ENCODE measurements at places on chromosomes 3 and 15.

GRCh38 chr15:101535170-101535902 lies 45.8 kb upstream of the PCSK6 start:
- DNase-seq: no peak

DNA sequence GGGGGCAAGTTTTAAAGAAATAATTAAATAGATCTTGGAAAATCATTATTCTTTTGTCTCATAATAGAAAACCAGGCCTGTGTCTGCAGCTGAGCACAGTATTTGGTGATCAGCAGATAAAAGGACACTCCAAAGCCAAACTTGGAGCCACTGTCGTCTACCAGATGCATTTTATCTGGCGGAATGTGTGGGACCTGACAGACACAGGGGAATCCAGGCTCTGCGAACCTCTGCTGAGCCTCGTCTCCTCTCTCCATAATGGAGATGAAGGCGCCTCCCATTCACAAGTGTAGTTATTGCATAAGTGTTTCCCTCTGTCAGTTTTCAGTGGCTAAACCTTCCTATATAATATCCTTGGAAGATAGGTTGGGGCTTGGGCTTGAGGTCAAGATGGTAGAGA lies 42.1 kb downstream of the EEFSEC start:
- no peak for DNase-seq

DNA sequence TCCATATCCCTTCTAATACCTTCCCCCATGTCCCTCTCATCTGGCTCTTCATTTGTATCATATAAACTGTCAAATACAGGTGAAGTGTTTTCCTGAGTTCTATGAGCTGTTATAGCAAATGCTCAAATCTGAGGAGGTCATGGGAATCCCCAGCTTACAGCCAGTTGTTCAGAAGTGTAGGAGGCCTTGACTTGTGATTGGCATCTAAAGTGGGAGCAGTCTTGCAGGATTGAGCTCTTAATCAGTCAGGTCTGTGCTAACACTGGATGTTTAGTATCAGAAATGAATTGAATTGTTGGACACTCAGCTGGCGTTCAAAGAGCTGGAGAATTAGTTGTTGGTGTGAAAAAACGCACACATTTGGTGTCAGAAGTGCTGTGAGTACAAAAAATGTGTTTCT lies 65.0 kb downstream of the IFT57 start:
- no peak for DNase-seq

DNA sequence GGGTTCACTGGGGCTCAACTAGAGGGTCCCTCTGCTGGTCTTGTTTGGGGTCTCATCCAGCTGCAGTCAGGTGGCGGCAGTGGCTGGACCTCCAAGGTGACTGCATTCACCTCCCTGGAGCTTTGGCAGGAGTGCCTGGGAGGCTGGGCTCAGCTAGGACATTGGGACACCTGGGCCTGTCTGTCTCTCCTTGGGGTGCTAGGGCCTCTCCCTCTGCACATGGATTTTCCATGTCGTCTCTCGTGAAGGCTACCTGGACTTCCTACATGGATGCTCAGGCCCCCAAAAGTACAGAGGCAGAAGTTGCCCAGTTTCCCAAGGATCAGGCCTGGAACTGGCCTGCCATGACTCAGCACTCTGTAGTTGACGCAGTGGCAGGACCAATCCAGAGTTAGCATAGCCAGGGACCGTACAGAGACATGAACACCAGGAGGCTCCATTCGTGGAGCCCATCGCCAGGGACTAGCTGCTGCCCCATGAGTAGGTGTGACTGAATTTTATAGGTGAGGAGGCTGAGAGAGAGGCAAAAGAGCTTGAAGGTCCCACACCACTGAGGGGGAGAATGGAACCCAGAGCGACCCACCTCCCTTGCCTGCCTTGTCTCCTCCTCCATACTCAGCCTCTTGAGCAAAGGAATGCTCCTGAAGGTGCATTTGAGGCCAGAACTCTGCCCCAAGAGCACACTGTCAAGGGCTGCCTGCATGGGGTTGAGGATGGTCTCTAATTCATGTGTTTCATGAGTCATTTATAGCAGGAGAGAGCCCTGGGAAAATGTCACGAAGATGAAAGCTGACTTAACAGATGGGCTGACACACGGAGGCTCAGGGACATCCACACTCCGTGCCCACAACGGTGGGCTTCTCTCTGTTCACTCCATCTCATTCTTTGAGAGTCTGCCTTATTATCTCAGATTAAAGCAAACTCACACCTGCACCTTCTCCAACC lies 13.0 kb upstream of the ALDH1A3 start:
- no peak for DNase-seq

DNA sequence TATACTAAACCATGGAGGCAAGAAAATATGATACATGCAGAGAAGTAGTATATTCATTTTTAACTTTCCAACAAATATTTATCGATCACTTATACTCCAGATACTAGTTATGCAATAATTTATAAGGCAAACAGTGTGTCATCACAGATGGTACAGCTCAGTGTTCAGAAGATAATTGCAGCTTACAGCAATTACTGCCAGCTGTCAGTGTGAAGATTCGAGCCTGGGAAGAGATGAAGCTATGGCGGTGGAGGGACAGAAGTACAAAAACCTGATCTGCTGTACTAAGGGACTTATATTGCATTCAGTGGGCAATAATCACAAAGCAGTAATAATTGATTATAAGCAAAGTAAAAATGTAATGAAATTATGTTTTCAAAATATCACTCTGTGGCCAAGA lies 170.6 kb upstream of the EPHA3 start:
- DNase-seq: no peak

DNA sequence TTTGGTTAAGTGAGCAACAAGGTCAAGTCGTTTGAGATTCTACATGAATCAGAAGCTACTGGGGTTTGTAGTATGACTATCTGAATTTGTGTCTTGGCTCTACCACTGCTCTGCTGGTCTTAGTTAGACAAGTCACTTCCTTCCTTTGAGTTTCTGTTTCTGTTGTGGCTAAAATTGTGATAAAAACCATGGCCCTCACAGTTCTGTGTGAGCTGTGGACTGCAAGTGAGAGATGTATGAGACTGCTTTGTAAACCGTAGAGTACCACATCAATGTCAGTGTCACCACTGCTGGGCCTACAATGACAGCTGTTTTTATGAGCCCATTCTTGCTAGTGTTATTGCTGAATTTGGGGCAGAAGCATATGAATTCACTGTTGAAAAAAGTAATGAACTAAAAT lies 32.7 kb downstream of the RARB start:
- DNase-seq: no peak

DNA sequence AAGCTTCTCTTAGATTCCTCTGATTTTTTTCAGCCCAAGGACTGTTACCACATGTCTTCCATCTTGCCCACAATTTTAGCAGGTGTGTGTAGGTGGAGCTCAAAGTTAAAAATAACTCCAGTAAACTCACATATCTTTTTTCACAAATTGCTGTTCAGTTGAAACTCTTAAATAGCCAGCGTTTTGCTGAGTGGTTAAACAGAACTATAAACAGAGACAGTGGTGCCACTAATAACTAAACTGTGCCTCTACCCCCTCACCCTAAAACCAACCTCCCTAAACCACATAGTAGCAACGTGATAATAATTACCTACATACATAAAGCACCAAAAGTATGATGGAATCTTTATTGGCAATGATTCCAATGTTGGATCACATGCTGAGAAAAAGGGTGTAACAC lies 525.1 kb downstream of the PDCD6IP start:
- DNase-seq: no peak

- DNase-seq: no peak
Observed at GRCh38 chr3:48478626-48479555, 25.1 kb downstream of the SHISA5 start.

DNA sequence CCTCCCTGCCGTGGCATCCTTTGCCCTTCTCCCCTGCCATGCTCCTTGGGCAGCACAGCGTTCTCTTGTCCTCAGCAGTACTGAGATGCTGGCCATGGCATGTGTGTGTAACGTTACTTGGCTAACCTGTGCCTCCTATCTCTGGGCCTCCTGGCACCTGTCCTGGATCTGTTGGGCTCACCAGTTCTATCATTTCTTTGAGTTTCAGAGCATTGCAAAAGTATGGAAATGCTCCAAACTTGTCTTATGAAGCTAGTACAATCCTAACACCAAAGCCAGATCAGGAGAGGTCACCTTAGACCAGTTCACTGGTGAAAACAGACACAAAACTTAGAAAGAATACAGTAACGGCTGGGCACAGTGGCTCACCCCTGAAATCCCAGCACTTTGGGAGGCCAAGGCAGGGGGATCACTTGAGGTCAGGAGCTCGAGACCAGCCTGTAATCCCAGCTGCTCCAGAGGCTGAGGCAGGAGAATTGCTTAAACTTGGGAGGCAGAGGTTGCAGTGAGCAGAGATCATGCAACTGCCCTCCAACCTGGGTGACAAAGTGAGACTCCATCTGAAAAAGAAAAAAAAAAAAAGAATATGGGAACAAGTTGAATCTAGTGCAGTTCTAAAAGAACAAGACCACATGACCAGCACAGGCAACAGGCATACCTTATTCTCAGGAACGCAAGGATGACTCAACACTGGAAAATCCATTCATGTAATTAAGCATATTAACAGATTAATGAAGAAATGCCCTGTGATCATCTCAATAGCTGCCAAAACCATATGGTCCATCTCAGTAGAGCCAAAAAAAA lies 62.4 kb upstream of the TRPM1 start:
- no peak for DNase-seq

- no peak for DNase-seq
Observed at GRCh38 chr3:103767635-103768034, 1332.8 kb downstream of the ZPLD1 start.
